AG04449 (cell line): ENCODE measurements at places on chromosomes 3 and 15.

GRCh38 chr3:51371943-51372557 is 13.0 kb upstream of the MANF start:
- peak; percentile 29 for DNase-seq

GRCh38 chr15:68414591-68414990 is 17.4 kb downstream of the ITGA11 start:
- no peak for DNase-seq

DNA sequence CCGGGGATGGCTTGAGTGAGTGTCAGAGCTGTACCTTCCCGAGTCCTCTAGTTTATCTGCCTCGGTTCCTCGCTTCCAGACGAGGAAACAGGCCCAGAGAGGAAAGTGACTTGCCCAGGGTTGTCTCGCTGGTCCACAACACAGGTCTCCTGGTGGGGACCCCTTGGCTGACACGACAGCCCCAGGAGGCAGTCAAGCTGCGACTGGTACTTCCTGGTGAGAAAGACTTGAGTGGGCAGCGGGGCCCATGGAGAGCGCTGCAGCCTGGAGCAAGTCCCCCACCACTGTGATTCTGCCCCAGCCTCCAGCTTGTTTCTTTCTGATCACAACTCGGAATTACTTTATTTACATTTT is 600 bp upstream of the CHRNA5 start:
- no peak for DNase-seq

DNA sequence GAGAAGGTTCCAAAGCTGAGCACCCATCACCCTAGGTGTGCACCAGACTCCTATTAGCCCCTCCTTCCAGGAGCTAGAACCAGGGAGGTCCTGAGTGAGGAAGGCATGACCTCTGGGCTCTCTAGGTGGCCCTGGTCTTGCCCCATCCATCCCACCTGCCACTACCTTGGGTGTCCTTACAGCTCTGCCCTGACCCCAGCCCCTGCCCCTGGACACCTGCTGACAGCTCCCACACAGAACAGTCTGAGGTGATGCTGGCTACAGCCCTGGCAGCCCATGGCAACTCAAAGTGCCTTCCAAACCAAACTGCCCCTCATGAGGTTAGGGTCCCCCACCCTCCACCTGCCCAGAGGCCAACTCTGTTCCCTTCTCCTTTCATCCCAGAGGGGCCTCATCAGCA is 37.2 kb downstream of the GOLGA6A start:
- no peak for DNase-seq

DNA sequence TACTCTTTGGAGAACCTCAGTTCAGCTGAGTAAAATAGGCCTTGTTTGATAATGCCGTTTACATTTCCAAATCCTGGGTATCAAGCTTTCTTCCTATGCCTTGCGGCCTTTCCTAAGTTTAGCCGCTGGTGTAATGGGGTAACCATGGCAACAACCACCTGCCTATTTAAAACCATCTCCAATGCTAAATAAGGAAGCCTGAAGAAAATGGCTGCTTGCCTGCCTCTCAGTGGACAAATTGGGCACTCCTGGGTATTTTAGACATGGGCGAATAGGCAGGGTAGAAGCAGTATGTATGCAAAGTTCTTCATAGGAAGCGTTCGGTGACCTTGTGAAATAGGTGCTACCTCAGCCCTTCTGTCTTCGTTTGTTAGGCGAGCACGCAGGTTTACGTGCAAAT is 122.7 kb downstream of the DGKG start:
- no peak for DNase-seq

DNA sequence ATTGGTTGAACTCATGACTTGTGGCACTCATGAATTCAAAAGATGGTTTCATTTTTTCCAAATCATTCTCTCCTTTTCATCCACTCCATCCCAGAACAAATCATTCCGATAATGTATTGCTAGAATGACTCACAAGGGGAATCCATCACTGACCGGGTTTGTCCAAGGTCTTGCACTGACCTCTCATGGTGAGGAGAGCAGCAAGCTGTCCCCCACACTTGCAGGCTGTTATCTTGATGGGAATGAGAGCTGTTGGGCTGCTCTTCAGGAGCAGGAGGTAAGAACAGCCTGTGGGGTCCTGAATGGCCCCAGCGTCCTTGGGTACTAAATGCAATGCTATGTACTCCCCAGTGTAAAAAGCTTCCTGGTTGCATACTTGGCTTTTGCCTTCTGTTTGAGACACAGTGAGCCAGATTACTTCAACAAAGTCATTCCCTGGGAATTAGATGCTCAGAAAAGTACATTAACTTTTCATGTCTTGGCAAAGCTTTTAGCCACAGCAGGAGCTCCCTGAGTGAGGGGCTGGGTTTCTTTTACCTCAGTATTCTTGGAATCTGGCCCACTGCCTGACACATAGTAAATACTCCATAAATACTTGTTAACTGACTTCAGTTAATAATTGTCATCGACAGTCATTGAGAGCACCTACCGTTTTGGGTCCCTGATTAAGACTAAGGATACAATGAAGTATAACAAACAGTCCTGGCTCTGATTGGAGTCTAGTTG is 24.1 kb downstream of the CCNL1 start:
- DNase-seq: no peak

- DNase-seq: no peak
Observed at GRCh38 chr3:160981217-160981938, 123.8 kb downstream of the B3GALNT1 start.

DNA sequence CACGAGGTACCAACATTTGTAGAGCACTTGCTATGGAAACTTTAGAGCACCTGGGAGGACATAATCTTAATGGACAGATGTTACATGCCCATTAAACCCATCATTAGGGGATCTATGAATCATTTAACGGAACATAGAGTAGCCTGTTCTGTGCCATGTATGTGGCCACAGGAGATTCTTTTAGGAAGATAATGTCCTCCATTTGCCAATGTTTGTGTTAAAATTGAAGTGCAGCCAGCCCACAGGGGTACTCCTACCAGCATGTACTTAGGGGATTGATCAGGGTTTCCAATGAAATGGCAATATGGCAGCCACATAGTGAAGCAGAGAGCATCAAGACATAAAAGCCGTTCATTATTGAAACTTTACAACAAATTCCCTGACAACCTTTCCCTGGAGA is 70.7 kb downstream of the TNIK start:
- no peak for DNase-seq

- no peak for DNase-seq
Observed at GRCh38 chr3:16739541-16740105, 134.4 kb upstream of the DAZL start.

DNA sequence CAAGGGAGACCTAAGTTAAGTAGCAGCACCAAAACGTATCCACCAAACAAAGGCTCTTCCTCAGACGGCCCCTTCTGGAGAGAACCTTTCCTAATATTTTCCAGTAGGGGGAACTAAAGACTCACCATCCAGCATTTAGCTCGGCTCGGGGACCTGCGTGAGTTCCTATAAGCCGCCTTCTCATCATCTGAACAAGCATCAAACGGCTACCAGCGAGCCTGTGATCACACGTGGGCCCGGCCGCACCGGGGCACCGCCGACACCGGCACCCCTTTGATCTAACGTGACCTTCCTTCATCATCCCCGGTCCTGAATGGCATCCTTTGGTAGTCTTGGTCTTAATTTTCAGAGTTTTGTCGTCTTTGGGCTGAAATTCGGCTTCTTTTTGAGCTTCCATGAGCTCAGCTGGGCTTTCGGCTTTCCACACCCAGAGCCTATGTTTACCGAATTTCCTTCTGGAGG is 1.4 kb upstream of the ROBO2 start:
- DNase-seq: peak; percentile 23

DNA sequence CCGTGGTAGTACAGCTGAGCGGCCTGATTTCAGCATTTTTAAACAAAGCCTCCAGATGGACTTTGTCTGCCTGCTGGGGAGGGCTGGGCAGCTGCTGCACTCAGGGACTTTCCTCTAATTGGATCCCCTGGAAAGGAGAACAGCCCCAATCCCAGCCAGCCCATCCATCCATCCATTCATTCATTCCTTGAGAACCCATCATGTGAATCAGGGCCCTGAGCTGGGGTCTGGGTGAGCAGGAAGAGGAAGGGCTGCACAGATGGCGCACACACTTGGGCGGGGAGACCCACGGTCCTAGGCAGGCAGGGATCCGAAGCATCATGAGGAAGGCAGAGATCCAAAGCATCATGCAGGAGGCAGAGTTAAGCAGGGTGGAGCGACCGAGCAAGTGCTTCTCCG is 45.7 kb downstream of the TPRA1 start:
- DNase-seq: no peak

DNA sequence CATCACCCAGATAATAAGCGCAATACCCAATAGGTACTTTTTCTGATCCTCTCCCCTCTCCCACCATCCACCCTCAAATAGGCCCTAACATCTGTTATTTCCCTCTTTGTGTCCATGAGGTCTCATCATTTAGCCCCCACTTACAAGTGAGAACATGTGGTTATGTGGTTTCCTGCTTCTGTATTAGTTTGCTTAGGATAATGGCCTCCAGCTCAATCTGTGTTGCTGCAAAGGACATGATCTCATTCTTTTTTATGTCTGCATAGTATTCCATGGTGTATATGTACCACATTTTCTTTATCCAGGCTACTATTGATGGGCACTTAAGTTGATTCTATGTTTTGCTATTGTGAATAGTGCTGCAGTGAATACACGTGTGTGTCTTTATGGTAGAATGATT is 165.4 kb downstream of the MBNL1 start:
- no peak for DNase-seq

- DNase-seq: no peak
Observed at GRCh38 chr15:95302809-95303208, 1027.7 kb upstream of the NR2F2 start.
